ENCODE measurements at places on chromosomes 1 and 21.

DNA sequence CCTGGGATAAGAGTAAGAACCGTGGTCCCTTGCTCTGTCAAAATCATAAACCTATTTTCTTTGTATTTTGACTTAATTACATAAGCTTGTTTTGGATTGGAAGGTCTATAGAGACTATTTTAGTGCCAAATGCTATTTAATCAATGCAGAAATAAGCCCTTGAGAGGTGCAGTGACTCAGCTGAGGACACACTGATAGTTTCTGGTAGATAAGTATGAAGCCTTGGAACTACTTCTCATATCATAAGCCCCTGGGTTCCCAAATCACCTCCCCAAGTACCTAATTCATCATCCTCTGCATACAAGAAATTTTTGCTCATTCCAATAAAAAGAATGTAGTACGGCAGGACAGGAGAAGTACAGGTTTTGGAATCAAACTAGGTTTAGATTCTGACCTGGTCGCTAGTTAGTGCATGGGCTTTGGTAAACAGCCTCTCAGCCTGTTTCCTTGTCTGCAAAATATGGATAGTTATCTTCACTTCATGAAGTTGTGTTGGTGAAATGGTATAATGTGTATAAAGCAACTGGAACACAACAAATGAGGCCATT is 3.3 kb upstream of the CD55 start:
- no peak for DNase-seq

DNA sequence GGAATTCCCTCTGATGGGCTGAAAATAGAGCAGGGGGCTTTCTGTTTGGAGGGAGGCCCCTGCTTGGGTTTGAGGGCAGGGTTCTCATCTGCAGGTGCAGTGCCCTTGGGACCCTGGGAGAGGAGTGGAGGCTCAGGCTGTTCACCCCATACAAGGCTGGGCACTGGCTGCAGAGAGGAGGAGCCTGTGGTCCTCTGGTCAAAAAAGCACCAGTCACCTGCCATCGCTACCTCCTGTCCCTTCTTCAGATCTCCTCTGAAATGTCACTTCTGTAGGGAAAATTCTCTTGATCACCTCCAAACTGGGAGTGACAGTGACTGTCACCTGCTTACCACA is 108.9 kb downstream of the TRABD2B start:
- no peak for DNase-seq

GRCh38 chr1:169974067-169974466 is 80.4 kb upstream of the SCYL3 start:
- no peak for DNase-seq

GRCh38 chr21:40841524-40842196 is 5.3 kb downstream of the DSCAM start:
- DNase-seq, result peak; percentile 94

- no peak for DNase-seq
Observed at GRCh38 chr1:158951956-158952355, 20.6 kb downstream of the PYHIN1 start.

DNA sequence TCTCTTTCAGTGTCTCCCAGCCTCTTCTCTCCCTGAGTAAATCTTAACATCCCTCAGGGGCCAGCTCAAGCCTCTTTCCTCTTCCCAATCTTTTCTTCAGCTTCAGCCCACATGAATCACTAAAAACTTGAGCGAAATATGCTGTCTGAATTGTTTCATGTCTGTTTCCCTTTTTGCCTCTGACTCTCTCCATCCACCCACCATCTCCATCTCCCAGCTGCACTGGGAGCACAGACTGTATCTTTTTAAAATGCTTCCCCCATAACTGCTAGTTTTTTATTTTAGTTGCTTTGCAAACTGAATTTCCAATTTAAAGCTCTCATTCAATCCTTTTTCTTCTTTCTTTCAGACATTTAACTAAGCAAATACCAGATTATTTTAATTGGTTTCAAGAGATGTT is 3.0 kb upstream of the AHCTF1 start:
- no peak for DNase-seq

- no peak for DNase-seq
Observed at GRCh38 chr1:164163289-164163849, 395.6 kb upstream of the PBX1 start.

- DNase-seq, result no peak
Observed at GRCh38 chr1:116308276-116308675, 64.8 kb upstream of the ATP1A1 start.

- no peak for DNase-seq
Observed at GRCh38 chr1:201214461-201214860, 23.8 kb downstream of the IGFN1 start.

GRCh38 chr21:28393279-28393678 is 599.4 kb downstream of the LTN1 start:
- peak; percentile 93 for DNase-seq

DNA sequence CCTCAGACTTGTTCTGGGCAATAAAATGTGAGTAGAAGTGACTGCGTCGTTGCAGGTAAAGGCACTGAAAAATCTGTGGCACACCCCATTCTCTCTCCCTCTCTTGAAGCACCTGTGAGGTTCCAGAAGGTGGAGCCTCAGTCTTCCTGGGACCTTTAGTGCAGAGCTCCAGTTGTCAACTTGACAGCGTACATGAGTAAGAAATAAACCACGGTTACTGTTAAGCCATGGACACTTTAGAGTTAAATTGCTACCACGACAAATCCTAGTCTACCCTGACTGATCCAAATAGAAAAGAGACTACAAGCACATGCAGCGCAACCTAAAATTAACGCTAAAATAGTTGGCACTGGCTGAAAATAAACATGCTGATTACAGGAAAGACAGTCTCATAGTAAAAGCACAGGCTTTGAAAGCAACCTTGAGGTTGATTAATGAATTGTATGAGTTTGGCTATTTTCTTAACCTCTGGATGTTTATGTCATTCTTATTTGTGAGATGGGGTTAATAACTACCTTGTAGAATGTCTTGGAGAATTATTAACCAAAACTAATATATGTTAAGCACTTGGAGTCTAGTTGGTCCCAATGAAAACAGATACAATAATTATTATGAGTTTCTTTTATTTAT is 93.0 kb upstream of the PLPPR4 start:
- no peak for DNase-seq

DNA sequence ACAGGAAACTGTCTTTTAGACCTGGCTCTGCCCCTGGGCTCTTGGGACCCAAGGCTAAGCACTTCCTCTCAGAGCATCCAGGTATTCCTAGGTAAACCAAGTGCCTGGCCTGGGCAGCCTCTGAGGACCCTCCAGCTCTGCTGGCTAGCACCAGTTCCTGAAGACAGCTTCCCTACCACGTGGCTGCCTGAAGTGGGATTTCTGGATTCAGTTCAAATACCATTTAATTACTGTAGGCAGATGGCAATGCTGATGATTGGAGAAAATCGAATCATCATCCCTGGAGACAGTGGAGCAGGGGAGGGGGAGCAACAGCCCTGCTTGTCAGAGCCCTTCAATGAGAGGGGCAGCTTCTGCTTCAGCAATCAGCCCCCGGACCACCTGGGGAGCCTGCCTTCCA is 11.9 kb downstream of the KIF21B start:
- DNase-seq, result peak; percentile 54

Measured in NCI-H345 (cell line).